ENCODE measurements at places on chromosomes 11 and 22.

DNA sequence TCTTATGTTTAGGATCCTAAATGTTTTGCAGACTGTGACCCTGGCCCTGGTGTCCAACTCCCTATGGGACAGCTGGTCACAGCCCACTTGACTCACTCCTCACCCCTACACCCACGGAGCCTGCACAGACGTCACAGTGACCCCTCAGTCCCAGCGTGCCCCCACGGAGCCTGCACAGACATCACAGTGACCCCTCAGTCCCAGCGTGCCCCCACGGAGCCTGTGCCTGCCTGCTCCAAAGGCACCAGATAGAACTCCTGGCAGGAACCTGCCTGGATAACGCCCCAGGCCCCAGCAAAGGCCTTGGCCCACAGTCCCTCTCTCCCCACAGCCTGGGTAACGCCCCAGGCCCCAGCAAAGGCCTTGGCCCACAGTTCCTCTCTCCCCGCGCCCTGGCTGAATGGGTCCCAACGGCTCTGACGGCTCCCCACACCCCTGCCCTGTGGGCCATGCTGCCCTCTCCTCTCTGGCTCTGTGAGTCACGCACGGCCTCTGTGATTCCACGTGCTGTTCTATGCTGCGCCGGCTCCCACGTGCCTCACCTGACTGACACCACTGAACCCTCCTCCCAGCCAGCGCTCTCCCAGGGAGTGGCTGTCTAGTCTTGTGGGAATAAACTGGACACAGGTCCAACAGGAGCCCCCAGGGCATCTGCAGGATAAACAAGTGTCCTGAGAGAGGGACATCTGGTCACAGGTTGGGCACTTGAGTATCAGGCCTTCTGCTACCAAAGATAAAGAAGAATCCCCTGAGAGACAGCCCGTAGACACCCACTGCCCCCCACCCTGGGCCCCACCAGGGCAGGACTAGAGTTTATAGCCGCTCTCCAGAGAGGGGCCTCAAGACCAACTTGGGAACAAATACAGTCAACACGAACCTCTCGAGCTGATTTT, 250.3 kb downstream of the BRD1 start:
- no peak for DNase-seq

DNA sequence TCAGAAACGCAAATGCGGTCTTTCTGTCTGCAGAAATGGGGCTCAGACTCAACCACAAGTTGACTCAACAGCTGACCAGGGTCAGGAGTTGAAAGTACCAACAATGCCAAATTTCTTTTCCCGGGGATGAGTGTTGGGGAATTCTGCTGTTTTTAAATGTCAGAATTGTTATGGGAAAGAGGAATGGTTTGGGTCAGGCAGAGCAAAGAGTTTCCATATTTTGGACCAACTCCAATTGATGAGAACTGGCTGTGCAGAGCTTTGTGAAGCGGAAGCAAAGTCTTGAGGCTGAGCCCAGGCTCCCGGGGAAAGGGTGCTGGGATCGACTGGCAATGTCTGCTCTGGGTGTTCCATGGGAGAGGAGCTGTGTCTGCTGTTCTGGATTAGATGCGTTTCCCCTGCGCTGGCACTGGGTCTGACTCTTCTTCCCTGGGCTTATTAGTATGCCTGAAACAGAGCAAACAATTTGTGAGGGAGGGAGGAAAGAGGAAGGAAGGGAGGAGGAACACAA, 36.2 kb downstream of the TXN2 start:
- no peak for DNase-seq

DNA sequence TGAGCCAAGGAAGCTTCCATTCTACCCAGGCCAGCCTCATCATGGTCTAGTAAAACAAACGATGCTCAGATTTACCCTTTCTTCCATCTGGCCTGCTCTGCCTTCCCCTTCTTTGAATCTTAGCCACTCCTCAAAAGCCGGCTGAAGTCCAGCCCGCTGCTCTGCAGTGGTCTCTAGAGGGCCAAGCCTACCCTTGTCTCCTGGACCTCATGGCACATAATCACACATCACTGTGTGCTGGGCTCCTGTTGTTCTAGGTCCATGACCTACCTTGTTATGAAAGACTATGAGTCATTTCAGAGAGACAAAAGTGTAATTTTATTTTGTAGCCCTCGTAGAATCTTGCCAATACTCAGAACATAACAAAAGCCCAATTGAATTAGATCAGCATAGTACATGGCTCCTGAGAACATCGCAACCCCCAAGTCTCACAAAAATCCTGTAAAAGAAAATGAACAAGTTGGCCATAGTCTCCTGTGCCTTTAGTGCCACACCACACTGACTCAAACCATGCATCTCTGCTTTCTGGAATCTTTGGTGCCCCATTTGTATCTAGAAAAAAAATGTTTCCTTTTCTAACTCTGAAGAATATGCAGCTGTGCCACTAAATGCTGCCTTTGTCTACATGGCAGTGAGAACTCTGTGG, 192.7 kb downstream of the OPCML start:
- no peak for DNase-seq

GRCh38 chr22:44379817-44380755, 67.3 kb upstream of the SHISAL1 start:
- no peak for DNase-seq

GRCh38 chr11:96055706-96056387, 131.9 kb upstream of the MTMR2 start:
- no peak for DNase-seq

DNA sequence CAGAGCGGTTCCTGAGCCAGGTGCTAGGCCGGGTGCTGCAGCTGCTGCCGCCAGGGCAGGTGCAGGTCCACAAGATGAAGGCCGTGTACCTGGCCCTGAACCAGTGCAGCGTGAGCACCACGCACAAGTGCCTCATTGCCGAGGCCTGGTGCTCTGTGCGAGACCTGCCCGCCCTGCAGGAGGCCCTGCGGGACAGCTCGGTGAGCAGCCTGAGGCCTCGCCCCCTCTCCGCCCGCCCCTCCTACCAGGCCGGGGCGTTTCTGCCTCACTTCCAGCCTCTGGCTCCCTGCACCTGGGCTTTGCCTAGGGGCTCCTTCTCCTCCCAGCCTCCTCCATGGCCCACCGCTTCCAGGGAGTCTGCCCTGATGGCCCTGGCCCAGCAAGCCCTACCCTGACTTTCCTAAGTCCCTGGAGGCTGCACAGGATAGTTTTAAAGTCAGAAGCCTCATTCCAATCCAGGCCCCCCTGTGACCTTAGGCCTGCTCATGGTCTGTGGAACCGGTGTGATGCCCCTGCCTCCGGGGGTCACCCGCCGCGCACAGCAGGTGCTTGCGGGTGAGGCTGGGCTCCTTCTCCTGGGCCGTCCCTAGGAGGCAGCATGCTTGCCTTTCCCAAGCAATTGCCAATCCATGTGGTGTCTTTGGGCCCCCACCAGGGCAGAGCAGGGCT, 5.5 kb downstream of the TCIRG1 start:
- DNase-seq, result no peak

GRCh38 chr11:59689015-59689414, 20.2 kb upstream of the PATL1 start:
- no peak for DNase-seq

DNA sequence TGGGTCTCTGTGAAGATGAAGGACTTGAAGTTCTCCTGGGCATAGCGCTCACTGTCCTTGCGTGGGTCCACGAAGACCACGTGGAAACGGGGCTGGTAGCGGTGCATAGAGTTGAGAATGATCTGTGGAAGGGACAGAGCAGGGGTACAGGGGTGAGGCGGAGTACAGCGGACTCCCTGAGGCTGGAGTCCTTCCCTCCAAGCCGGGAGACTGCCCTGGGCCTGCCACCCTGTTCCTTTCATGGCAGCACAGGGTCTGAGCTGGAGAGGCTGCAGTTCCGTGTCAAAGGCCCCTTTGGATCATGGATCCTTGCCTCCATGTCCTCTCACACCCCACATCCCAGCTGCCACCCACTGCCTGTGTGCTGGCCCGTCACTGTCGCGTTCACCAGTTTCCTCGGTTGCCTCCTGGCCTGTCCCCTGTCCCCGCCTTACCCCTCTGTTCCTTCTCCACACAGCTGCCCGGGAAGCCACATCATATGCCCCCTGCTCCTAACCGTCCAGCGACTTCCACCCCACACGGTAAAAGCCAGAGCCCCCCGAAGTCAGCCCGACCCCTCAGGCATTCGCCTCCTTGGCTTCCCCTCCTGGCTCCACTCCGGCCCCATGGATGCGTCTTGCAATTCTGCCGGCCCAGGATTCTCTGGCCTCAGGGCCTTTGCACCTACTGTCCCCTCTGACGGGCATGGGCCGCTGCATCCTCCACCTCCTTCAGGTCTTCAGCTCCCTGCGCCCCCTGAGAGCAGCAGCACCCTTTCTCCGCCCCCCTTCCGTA, 3.4 kb upstream of the NUDT8 start:
- no peak for DNase-seq

- no peak for DNase-seq
These were observed 85.6 kb upstream of the GRIA4 start for GRCh38 chr11:105524286-105524685.

DNA sequence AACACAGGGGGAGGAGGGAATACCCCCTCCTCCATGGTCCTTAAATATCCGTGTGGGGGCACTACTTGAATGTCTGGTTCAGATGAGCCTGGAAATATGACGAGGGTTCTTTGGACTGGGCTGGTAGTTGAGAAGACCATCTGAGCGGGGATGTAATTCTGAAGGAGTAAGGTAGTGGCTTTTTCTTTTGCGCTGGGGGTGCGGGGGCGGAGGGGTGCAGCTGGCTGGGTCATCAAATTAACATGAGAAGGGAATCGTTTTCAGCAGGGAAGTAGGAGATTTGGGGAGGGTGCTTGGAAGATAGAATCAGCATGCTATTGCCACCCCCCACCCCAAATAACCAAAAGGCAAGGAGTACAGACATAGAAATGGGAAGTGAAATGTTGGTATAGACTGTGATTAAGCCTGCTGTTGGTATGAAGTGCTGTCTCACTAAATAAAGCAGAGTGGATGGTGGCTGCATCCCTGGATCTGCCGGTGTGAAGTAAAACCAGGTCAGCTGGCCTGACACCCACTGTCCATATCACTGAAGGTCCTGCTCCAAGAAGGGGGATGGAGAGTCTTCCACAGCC, 121.9 kb upstream of the HSD17B12 start:
- no peak for DNase-seq

- no peak for DNase-seq
These were observed 59.5 kb downstream of the DHCR7 start for GRCh38 chr11:71388637-71389235.

DNA sequence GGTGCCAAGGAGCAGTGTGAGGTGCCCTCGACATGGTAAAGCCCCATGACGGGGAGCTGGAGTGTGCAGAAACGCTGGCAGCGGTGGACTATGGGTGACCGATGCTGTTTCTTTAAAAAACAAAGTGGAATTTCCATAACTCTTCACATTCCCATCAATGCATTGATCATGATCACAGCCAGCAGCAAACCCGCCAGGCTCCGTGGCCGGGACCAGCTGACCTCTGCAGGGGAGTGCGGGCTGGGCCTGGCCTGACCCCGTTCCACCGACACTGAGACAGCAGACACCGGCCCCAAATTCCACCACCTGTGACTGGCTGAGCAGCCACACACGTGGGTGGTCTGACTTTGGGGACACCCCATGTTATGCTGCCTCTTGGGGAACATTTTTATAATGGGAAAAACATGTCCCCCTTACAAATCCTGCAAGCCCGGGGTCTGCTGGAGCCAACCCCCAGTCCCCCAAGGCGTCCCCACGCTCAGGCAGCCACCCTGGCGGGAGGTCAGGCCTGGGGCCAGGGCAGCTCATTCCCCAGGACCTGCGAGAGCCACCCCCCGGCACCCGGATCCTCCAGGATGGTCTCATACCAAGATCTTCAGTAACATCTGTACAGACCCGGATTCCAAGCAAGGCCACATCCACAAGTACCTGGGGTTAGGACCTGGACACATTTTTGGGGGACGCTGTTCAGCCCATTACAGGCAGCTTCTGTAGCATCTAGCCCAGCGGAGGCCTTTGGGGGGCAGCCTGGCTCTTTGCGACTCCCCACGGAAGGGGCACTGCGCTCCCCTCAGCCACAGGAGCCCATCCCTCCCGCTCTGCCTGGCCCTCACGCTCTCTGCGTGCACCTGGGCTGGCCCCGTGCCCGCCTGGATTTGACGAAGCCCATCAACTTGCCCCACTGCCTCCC, 20.6 kb downstream of the OSBPL5 start:
- DNase-seq, result no peak

DNA sequence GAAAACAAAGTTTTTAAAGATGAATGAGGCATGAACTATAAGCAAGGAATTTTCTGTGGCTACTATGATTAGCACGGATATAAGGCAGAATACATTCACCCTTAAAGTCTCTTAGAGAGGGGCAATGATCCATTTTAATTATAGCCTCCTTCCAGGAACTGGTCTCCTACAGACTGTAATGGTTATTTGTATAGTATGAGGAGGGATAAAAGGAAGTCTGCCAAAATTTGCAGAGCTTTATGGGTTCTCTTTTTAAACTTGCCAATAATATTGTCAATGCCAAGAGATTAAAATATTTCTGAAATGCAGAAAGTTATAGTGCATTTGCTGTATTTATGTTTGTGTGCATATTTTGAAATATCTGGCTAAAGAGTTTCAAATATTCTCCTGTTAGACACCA, 271.4 kb upstream of the LUZP2 start:
- no peak for DNase-seq

DNA sequence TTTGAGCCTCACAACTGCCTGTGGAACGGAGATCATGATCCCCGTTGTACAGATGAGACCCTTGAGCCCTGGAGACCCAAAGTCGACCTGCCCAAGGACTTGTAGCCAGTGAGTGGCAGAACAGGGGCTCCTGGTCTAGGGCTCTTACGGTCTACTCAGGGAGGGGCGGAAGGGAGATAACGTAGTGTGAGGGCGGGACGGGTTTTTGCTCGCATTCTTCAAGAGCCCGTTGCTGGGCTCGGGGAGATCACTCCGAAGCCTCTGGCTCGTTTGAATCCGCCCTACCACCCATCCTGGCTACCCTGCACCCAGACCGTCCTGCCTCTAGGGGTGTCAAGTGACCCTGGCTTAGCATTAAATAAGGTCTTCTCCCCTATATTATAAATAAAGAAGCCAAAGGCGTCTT, 639 bp downstream of the CRY2 start:
- no peak for DNase-seq

DNA sequence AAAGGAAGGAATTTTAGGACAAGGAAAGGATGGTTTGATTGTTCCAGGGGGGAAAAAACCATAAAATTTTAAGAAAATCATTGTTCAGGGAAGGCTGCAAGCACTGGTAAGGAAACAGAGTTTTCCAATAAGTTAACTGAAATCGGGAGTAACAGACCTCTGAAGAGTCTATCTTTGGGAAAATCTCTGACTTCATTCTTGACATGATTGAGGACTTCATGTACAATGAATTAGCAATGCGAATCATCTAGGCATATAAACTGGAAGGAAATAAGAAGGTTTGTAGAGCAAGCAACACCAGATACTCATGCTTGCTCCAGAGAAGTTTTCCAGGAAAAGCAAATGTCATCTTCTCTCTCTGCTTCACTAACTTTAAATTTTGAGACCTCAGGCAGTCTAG, 18.5 kb downstream of the APLP2 start:
- DNase-seq, result no peak

DNA sequence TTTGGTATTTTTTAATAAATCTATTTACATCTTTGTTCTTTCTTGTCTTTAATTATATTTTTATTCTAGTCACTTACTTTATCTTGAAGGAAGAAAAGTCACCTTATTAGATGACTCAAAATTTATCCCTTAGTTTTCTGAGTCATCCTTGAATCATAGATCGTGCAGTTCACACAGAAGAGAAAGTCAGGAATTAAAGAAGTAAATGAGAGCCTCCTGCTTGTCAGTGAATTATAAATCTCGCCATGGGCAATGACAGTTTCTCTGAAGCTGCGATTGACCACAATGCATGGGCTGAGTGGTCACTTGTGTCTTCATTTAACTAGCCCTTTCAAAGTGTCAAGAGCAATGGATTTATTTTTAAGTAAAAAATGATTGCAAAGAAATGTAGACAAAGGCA, 91.2 kb downstream of the LUZP2 start:
- no peak for DNase-seq
